ENCODE measurements at places on chromosomes 12 and 14. TPM values are rescaled to one million over a fixed set of nuclear protein-coding genes. Genes with fewer than 3 reads are reported as not detected.

The PLD4 gene
- total RNA-seq = not detected

The RAD9B gene
- 0.59 TPM for total RNA-seq

The DHRS2 gene
- total RNA-seq = 0.29 TPM

The MGP gene
- 16.8 TPM for total RNA-seq

The POTEG gene
- total RNA-seq = 0.36 TPM

The ACOT6 gene
- total RNA-seq = not detected

The TDRD9 gene
- total RNA-seq = 1.1 TPM

The RSRC2 gene
- total RNA-seq = 41.8 TPM

The SVOP gene
- not detected for total RNA-seq

All from osteoblast (primary cell).